ENCODE measurements at places on chromosomes 6 and 20. TPM values are rescaled to one million over a fixed set of nuclear protein-coding genes. Genes with fewer than 3 reads are reported as not detected.
A peak's percentile ranks its signal among the peaks of the same experiment; 100 is the strongest.

EYA2 gene
- total RNA-seq: 0.40 TPM

DNA sequence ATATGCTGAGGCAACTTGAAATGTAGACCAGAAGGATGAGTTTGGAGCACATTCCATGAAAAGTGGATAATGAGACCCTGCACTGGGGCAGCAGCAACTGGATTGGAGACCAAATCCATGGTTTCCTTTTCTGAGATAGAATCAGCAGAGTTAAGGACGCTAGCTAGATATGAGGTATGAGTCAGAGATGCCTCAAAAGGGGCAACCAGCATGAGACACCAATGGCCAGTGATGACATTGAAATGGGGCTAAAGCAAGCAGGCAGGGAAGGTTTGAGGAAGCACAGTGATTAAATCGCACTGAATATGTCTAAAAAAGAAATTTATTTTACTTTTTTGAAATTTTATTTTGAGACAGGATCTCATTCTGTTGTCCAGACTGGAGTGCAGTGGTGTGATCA lies 802.4 kb downstream of the TFAP2A start:
- no peak for DNase-seq

TRIM39 gene
- total RNA-seq: 10.7 TPM

ADGRF4 gene
- not detected for total RNA-seq

DNA sequence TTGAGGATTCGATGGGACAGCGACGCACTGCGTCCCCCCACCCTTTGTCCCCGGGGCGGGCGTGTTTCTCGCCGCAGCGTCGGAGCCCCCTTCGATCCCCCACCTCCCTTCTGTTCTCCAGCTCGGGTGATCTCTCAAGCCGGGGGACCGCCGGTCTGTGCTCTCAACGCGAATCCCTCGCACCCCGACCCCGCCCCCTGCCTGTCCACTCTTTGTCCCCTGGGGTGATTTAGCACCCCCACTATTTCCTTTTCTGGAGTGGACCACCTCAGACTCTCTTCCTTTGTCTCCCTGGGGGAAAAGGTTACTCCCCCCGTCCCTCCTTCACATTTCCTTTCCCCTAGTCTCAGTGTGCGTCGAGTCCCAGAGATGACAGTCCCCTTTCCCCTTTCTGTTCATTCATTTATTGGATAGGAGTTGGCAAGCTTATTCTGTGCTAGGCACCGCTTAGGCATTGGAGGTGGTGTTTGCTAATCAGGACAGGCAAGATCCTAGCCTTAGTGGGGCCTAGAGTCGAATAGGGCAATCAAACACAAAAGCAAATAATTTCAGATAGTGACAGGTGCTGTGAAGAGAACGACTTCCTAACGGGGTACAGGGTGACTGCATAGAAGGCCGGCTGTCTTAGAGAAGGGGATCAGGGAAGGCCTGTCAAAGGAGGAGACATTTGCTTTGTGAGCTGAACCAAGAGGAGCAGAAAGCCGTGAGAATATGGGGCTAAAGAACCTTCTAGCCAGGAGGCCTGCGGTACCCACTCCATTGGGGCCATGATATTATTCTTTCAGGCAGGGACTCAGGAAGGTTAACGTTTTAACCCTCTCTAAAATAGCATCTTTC lies 741 bp downstream of the PTPN1 start:
- peak; percentile 39 for DNase-seq

PANK2 gene
- total RNA-seq: 17.9 TPM

DNA sequence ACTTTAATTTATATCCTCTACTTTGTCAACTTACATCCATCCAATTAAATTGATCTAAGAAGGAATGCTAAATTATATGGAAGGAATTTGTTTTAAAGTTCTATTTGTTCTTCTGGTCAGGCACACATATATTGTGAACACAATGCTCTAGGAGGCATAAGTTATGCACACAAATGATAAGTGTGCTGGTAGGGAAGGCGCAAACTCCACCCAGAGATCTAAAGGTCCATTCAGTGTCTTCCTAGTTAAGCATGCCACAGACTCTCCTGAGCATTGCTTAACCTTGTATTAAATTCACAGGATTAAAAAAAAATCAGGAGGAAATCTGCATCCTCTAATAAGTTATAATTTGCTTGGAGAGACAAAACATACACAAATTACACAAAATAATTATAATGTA lies 127.3 kb downstream of the RALGAPA2 start:
- no peak for DNase-seq

RPL7L1 gene
- total RNA-seq: 67.0 TPM

DNA sequence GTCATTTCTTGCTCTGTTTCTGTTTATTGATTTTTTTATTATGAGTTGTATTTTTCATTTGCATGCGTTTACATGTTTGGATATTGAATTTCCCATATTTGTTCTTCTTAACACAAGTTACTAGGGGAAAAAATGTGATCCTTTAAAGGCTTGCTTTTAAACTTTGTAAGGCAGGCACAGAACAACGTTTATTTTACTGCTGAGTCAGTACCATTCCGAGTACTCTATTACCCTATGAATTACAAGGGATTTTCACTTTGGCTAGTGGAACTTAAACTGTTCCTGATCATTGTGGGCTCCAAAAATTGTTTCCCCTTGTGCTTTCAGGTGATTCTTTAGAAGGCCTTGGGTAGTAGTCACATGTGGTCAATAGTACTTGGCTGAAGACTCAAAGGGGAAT lies 28.5 kb downstream of the FAM162B start:
- DNase-seq: no peak

GRCh38 chr6:143037470-143037869 lies 23.2 kb upstream of the AIG1 start:
- no peak for DNase-seq

DNA sequence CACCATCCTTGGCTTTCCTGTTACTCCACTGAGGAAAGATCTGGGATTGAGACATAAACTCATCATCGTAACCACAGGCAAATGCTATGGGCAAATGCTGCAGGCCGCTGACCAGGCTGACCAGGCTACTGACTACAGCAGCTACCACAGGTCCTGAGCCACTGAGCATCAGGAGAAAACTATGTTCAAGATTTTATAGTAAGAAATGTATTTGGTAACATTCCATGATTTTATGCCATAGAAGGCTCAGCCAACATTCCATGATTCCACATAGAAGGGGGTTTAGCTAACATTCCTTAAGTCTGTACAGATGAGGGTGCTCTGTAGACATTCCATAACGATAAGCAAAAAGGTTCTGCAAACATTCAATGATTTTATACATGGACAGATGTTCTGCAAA lies 16.1 kb upstream of the B4GALT5 start:
- DNase-seq: no peak

DNA sequence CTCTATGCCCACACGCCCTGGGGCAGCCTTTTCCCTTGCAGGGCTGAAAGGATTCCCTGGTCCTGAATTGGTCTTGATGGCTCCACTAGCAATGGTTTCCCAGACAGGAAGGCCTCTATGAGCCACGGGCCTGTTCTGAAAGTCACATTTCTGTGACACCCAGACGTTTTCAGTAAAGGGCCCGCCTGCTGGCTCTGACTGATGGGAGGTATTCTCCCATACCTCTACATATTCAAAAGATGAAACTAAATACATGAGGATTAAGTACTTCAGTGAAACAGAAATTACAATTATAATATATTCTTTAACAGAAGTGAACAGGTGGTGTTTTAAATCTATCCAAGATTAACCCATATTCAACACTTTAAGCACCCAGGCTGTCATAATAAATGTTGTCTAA lies 629.8 kb downstream of the CDH26 start:
- DNase-seq: no peak

DNA sequence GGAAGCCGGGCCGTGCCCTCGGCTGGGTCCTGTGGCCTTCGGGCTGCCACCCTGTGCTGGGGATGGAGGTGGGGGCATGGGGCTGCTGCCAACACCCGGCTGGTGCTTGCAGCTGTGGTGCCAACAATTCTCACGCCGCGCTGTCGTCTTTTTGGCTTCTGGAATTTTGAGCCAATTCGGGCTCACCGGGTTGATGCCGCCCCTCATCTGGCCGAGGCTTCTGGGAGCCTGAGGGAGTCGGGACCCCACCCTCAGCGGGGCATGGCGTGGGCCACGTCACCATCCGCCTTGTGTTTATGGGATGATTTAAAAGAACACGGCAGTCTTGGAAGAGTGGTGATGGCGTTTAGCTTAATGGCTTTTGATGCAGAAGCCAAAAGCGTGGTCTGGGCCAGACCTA lies 8.7 kb upstream of the NPBWR2 start:
- DNase-seq: peak; percentile 13

- no peak for DNase-seq
These were observed 19.8 kb downstream of the HLA-E start for GRCh38 chr6:30508890-30509736.

PRR18 gene
- total RNA-seq: not detected

GRCh38 chr6:72553531-72554511 lies 68.0 kb upstream of the KCNQ5 start:
- DNase-seq: no peak

DNA sequence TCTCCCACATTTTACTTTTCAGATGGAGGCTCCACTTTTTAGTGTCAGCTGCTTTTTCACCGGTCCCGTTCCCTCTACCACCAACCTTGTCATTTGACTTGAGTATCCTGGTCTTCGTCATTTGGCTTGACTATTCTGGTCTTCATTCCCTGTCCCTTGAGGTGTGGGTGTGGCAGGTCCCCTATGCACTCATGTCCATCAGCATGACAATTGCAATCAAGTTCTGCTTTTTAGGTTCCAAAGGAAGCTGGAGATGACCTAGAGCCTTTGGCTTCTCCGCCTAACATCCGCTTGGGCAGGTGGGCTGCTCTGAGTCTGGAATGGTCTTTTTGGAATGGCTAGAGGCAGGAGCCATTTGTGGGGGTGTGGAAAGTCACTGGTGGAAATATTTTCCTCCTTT lies 99.8 kb upstream of the MLN start:
- no peak for DNase-seq

GRCh38 chr6:28635547-28636158 lies 110.0 kb downstream of the GPX5 start:
- DNase-seq: no peak

GRCh38 chr6:151620179-151620578 lies 126.4 kb downstream of the CCDC170 start:
- no peak for DNase-seq

GRCh38 chr6:16421462-16421960 lies 183.1 kb downstream of the GMPR start:
- DNase-seq: no peak

- DNase-seq: no peak
These were observed 2.1 kb downstream of the DEFB121 start for GRCh38 chr20:31403886-31404285.

LGSN gene
- not detected for total RNA-seq

CHRNA4 gene
- total RNA-seq: not detected

MCHR2 gene
- not detected for total RNA-seq

SLC17A1 gene
- not detected for total RNA-seq

DNA sequence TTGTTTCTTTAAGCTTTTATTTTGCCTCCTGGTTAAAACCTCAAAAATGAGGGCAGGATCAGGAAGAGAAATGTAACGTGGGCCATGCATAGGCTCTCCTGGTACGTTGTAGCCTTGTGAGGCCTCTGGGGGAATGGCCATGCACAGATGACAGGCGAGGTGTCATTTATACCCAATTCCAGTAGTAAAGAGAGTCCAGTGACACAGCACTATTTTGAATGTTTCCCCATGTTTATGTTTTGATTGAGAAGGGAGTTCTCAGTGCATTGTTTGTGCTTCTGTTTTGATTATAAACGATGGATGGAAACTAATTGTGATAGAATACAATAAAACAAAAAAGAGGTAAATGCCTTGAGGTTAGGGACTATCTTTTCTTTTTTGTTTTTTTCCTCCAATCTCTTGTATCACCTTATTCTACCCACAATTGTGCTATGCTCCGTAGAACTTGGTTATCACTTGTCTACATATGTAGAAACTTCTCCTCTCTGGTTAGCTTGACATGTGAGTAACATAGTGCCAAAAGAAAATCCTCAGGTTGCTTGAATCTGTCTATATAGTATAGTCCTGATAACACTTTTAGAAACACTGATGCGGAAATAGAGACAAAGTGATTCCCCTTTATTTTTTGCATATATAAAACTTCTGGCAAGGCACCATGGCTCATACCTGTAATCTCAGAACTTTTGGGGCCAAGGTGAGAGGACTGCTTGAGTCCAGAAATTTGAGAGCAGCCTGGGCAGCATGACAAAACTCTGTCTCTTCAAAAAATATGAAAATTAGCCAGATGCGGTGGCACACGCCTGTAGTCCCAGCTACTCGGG lies 6.9 kb upstream of the SMIM28 start:
- no peak for DNase-seq

GRCh38 chr6:141593311-141593710 lies 539.4 kb upstream of the GJE1 start:
- DNase-seq: no peak

DNA sequence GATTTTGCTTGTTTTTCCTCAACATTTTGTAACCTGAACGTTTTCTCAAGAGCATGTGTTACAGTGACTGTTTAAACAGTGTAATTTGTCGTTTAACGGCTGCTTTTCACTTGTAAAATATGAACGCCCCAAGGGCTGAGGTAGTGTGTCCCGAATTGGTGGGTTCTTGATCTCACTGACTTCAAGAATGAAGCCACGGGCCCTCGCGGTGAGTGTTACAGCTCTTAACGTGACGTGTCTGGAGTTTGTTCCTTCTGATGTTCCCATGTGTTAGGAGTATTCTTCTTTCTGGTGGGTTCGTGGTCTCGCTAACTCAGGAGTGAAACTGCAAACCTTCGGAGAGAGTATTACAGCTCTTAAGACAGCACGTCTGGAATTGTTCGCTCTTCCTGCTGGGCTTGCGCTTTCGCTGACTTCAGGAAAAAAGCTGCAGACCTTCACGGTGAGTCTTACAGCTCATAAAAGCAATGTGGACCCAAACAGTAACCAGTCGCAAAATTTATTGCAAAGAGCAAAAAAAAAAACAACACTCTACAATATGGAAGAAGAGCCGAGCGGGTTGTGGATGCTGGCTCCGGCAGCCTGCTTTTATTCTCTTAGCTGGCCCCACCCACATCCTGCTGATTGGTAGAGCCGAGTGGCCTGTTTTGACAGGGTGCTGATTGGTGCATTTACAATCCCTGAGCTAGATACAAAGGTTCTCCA lies 25.1 kb upstream of the TRIM27 start:
- DNase-seq: no peak

SLC4A11 gene
- not detected for total RNA-seq

GRCh38 chr6:169213814-169214520 lies 39.7 kb downstream of the THBS2 start:
- DNase-seq: no peak

GRCh38 chr6:2656460-2657079 lies 94.2 kb downstream of the MYLK4 start:
- no peak for DNase-seq

ANKRD6 gene
- 1.9 TPM for total RNA-seq

DNA sequence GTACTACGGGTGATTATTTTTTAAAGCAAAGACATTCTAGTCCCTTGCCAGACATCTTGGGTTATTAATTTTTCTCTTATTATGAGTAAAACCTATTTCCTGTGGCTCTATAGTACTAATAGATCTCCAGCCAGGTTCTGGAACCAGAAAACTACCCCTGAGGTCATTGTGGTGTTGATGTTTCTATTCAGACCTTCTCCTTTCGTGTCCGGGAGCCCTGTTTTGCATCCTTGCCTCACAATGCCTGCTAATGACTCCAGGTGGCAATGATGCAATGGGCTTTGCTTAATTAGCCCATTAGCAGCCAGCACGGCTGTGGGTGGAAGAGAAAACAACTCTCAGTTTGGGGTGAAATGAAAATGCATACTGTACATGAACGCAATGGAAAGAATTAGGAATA lies 62.9 kb upstream of the ARG1 start:
- DNase-seq: no peak

KIF6 gene
- total RNA-seq: not detected

CTCFL gene
- not detected for total RNA-seq

GRCh38 chr20:20860078-20860806 lies 147.8 kb upstream of the RALGAPA2 start:
- peak; percentile 83 for DNase-seq

CLDN20 gene
- not detected for total RNA-seq

CD83 gene
- total RNA-seq: 1.5 TPM

GRCh38 chr6:111791415-111791814 lies 81.8 kb downstream of the FYN start:
- no peak for DNase-seq

WFDC6 gene
- total RNA-seq: not detected
